ENCODE measurements at places on chromosomes 1 and 21.

- DNase-seq = no peak
Measured at GRCh38 chr1:50699795-50700194, 260.3 kb downstream of the FAF1 start.

GRCh38 chr1:42679364-42679983 lies 2.7 kb upstream of the YBX1 start:
- DNase-seq = no peak

GRCh38 chr1:236120721-236121153 lies 21.6 kb upstream of the GPR137B start:
- no peak for DNase-seq

GRCh38 chr1:12596007-12596821 lies 21.8 kb downstream of the DHRS3 start:
- DNase-seq = no peak

DNA sequence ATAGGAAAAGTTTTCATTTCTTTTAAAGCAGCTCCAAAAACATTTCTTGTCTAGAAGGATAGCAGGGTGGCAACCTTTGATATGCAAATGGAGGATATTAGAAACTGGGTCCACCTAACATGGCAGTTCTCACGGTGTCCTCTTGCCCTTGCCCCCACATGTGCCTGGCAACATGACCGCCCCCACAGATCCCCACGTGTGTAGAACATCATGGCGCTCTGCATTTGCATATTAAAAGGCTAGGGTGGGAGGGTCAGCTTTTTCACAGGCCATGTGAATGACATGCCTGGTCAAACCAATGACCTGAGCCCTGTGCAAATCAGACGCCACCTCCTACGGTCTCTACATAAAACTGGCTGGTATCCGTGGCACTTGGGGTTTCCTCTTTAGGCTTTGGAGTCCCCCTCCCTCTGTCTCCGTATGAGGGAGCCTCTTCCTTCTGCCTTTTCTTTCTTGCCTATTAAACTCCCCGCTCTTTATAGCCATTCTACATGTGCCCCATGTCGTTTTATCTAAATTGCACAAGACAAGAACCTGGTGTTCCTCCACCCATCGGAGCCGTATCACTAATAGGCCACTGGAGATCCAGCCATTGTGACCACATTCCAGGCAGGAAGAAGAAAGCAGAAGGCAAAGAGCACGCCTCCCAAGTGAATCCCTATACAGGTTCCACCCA lies 71.3 kb downstream of the WDR4 start:
- DNase-seq = no peak

DNA sequence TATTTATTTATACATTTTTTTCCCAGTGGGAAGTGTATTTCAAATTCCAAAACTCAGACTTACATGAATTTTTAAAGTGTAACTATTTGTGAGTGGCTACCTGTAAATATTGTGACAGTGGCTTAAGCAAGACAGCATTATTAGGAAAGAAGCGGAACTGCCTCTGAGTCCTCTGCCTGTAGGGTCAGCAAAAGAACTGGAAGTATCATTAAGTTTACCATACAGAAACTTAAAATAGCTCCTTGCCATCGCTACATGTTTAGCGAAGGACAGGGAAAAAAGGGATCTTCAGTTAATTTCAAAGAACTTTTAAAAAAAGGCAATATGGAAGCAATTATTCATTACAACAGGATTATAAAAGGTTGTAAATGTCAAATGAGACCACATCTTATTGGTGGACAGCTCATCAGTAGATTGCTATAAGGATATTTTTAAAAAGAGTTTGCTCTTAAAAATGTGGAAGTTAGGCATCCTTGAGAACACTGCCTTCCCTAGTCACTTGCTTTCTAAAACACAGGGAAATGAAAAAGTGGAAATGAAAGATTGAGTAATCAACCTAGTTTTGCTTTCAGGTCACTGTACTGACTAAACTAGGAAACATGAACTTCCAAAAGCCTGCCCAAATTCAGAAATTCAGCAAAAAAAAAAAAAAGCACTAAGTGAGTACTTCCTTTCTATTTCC lies 39.2 kb downstream of the NSL1 start:
- DNase-seq = no peak

GRCh38 chr1:59976194-59977074 lies 49.9 kb upstream of the CYP2J2 start:
- DNase-seq = peak; percentile 28

- no peak for DNase-seq
Measured at GRCh38 chr1:50148142-50148923, 39.6 kb downstream of the ELAVL4 start.

DNA sequence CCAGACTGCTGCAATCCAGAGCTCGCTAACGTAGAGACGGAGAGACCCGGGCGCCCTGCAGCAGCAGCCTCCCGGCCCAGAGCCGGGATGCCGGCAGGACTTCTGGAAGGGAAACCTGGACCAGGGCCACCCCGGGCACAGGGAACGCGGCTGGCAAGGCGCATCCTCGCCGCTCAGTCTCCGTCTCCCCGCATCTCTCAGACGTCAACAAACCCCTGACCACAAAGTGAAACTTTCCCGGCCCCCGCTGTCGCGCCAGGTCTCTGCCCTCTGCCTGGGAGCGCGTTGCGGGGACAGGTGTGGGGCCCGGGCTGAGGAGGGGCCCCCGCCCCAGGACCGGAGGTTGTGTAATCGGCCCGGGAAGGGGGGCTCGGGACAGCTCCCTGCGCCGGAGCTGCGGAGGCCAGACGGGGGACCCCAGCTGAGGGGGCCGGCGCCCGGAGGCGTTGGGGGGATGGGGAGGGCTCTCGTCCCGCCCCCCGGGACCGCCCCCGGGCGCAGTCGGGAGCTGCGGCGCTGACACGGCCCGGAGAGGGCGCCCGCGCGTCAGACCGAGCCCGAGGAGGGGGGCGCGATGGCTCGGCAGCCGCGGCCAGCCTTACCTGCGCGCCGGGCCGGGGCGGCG lies 116.6 kb upstream of the HIVEP3 start:
- DNase-seq = no peak

- DNase-seq = no peak
Measured at GRCh38 chr1:36486093-36486438, 3.4 kb upstream of the CSF3R start.

GRCh38 chr21:44052071-44052829 lies 40.1 kb downstream of the TRAPPC10 start:
- DNase-seq = no peak

DNA sequence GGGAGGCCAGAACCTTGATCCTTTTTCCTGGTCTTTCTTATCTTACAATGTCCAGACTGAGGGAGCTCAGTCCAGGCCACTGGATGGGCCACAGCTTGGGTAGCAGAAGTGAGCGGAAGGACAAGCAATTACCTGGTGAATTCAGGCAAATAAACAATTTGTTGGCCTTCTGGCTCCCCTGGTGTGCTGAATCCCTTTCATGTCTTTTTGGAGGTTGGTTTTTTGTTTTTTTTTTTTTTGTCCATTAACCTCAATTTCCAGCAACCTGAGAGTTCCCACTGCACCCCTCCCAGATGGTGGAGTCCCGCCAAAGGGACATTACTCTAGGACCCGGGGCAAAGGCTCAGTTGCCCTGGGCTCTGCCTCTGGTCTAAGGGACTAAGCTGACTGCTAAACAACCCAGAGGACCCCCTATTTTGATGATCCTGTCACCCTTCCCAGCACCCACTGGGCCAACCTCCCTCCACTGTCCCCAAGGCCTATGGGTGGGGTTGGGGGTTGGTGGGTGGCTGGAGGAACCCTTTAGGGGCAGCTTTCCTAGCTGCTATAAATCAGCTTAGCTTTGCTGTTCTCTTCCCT lies 85.5 kb downstream of the KCND3 start:
- DNase-seq = no peak

DNA sequence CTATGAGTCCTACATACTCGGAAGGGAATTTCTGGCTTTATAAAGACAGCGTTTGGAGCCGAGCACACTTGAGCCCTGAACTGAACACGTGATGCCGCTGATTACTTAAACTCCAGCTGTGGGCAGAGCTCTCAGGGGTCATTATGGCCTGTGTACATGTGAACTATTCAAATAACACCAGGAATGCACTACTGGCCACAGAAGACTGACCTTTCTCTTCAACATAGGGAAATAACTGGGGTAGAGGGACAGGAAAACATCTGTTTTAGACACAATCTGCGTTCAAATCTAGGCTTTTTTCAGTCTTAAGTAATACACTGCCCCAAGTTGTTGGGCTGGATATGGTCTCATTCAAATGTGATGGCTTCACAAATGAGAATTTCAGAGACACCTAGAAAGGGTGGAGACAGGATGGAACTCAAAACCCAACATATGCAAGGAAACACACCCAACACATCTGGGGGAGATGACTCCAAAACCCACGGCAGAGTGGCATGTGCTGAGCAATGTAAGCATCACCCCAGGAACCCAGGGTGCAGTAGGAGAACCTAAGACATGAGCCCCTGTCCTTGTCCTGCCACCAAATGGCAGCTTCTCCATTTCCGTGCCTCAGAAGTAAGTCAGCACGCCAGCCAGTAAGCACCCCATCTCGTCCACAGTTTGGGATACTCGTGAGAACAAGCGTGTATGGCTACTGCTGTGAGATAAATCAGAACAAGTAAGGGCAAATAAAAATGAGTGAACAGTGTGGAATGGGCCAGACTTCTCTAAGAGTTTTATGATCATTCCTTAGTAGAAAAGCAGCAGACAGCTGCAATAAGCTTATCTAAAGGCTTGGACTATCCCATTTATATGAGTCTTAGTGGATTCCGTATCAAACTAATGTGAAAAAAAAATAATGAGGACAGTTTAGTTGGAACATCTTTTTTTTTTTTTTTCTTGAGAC lies 24.9 kb downstream of the NID1 start:
- DNase-seq = no peak

DNA sequence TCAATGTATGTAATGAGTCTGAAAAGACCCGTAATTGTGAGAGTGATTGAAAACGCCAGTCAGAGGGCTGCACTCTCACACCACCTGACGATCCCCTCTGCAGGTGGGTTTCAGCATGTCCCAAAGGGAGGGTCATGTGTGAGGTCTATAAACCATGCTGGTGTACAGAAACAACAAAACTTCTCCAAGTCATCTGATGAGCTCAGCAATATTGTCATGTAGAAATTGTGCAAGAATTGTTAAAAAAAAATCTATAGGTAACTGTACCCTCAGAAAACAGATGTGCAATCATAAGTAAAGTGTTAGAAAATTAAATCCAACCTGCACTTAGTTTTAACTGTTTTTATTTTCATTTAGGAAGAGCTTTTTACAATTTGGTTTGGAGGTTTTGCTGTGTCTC lies 152.5 kb downstream of the PCBP3 start:
- no peak for DNase-seq

DNA sequence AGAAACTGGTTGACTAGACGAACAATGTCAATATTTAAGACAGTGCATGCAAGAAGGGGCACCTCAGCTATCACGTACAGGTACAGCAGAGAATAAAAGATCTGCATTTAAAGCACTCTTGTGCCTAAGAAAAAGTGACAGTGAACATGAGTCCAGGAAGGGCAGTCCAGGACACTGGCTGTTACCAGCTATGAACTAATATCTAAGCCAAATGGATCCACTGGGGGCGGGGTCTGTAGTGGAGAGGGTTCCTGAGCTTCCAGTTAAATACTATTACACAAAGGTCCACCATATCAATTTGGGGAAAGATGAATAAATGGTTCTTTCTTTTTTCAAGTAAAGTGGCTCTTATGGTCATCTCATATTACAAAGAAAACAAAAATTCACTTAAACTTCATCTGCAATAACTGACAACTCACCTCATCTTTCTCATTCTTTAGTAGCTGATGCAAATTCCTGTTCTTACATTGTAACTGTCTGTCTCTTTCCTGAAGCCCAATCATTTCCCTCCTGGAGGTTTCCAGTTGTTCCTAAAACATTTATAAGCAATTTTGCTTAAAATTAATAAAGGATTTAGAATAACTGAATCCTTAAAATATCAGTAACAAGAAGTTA lies 24.5 kb downstream of the SSX2IP start:
- no peak for DNase-seq

- DNase-seq = no peak
Measured at GRCh38 chr1:230029244-230029941, 37.6 kb upstream of the GALNT2 start.

DNA sequence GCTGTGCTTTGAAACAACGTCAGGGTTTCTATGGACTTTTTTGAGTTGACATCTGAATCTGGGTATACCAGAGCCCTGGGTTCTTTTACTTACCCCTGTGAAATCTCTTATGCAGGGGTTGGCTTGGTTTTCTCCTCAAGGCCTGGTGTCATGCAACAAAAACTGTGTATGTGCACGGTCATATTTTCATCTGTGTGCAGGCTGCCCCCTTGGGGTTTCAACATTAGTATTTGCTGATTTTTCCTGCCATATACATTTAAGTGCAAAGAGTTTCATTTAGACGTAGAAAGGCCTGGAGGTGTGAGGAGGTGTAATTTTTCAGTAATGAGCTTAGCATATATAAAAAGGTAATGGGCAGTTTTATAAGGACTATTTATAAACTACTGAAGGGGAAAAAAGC lies 22.0 kb upstream of the ZBTB18 start:
- no peak for DNase-seq

DNA sequence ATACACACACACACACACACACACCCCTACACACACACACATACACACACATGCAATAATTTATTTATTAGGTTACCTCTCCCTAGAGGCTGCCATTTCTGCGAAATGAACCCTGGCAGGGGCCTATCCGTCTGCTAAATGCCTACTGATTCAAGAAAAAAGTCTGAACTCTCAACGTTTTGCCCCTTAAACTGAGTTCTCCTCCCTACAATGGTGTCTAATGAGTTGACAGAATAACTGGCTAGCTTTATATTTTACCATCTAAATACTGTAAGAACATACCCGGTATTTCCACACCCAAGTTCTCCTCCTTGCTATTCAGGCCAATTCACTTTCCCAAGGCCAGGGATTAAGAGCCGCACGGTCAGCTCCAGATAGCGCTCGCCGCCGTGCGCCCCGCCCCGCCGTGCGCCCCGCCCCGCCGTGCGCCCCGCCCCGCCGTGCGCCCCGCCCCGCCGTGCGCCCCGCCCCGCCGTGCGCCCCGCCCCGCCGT lies 339 bp upstream of the RNPC3 start:
- no peak for DNase-seq

DNA sequence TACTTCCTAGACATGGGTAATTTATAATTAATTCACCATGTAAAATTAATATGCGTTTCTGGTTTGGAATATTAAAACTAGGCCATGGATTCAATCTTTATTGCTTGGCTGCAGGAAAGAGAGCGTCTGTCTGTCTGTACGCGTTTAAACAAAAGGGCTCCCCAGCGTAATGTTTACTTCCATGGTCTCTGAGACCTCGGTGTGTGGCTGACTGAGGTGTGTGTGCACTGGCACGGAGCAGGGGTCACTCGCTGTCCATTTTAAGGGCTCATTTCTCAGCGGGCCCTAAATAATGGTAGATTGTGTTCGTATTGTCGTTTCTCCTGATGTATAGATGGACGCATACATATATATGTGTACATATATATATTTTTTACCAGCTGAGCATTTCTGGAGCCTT lies 119.6 kb downstream of the ATG4C start:
- no peak for DNase-seq

Data from CD4-positive, alpha-beta T cell treated with Interleukin-2 at 100 ng/mL for 4 hours (primary cell).